WERI-Rb-1 (cell line): ENCODE measurements at places on chromosomes 1 and 21.

- DNase-seq: no peak
These were observed 6.7 kb upstream of the RSRP1 start for GRCh38 chr1:25253911-25254310.

- peak; percentile 77 for DNase-seq
These were observed 1.6 kb downstream of the SOX13 start for GRCh38 chr1:204074274-204075138.

GRCh38 chr21:43721206-43721605 is 2.3 kb downstream of the PDXK start:
- DNase-seq: no peak

- DNase-seq: no peak
These were observed 77.4 kb downstream of the CCDC18 start for GRCh38 chr1:93257889-93258288.

GRCh38 chr21:14870853-14871149 is 194.0 kb downstream of the NRIP1 start:
- DNase-seq: no peak

- no peak for DNase-seq
These were observed 49.8 kb downstream of the PRDM2 start for GRCh38 chr1:13749543-13750341.

GRCh38 chr1:88175120-88175630 is 508.9 kb upstream of the PKN2 start:
- DNase-seq: no peak

GRCh38 chr1:18705811-18706210 is 75.2 kb downstream of the PAX7 start:
- DNase-seq: peak; percentile 67

- DNase-seq: no peak
These were observed 353.2 kb downstream of the PLPP3 start for GRCh38 chr1:56225964-56226815.

- DNase-seq: no peak
These were observed 380.5 kb upstream of the VAMP3 start for GRCh38 chr1:7390604-7391000.

DNA sequence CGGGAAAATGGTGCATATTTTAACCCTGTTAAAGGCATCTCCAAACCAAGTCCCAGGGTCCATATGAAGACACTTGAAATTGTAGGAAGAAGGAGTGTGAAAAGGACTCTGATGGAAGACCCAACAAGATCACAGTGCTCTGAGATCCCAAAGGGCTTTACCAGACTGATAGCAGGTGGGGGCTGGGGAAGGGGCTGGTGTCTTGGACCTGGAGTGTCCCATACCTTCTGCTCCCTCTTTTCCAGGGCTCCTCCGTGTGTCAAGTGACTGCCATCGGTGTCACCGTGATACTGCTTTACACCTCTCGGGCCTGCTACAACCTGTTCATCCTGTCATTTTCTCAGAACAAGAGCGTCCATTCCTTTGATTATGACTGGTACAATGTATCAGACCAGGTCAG is 37.3 kb downstream of the GPR137B start:
- DNase-seq: no peak

GRCh38 chr1:159936273-159936904 is 9.0 kb downstream of the IGSF9 start:
- DNase-seq: peak; percentile 96

DNA sequence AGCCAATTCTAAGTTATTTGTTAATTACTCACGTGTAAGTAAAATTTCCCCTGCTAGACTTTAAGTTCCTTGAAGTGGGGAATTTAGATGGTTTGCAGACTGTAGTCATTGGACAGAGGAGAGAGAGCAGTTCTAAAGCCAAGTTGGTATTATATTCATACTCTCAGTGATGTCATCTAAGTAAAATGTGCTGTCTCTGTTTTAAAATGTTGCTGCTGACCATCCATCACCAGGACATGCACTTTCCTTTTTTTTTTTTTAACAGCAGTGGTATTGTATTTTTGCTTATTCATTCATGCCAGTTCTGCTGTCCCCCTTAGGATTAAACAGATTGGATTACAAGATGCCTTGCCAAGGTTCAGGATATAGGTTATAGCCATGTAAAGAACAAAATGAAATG is 2.3 kb downstream of the TTLL7 start:
- no peak for DNase-seq
